ENCODE measurements at places on chromosomes 6 and 20. TPM values are rescaled to one million over a fixed set of nuclear protein-coding genes. Genes with fewer than 3 reads are reported as not detected.

Gene ULBP1
- under 0.01 TPM for total RNA-seq

DNA sequence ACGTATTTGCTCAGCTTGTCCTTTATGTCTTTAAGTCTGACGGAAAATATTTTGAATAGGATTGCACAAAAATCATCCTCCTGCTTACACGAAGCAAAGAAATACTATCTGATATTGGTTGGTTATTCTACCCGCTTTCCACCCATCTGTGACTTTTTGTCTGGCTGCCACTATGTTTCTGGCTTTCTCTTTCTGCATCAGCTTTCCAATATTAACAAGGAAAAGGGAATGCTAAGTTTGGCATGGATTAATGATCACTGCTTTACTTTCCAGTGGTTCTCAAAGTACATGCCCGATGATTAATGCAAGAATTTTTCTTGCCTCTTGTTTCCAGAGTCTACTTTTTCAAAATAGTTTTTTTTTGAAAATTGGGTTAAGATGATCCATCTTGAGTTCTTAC lies 57.0 kb downstream of the RNF144B start:
- no peak for DNase-seq

Gene SLC17A9
- total RNA-seq: 3.8 TPM

Gene ULBP2
- 1.00 TPM for total RNA-seq

Gene POU3F2
- not detected for total RNA-seq

DNA sequence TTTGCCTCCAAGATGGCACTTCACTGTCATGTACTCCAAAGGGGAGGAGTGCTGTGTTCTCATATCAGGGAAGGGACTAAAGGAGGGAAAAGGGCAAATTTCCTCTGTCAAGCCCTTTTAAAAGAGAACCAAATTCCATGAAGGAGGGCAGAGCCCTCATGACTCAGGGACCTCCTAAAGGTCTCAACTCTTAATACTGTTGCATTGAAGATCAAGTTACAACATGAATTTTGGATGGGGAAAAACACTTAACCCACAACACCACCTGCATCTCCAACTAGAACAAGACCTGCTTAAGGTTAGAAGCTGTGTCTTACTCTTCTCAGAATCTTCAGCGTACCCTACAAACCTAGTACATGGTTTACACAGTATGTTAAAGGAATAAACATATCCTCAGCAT lies 23.7 kb upstream of the FBXO30 start:
- no peak for DNase-seq

DNA sequence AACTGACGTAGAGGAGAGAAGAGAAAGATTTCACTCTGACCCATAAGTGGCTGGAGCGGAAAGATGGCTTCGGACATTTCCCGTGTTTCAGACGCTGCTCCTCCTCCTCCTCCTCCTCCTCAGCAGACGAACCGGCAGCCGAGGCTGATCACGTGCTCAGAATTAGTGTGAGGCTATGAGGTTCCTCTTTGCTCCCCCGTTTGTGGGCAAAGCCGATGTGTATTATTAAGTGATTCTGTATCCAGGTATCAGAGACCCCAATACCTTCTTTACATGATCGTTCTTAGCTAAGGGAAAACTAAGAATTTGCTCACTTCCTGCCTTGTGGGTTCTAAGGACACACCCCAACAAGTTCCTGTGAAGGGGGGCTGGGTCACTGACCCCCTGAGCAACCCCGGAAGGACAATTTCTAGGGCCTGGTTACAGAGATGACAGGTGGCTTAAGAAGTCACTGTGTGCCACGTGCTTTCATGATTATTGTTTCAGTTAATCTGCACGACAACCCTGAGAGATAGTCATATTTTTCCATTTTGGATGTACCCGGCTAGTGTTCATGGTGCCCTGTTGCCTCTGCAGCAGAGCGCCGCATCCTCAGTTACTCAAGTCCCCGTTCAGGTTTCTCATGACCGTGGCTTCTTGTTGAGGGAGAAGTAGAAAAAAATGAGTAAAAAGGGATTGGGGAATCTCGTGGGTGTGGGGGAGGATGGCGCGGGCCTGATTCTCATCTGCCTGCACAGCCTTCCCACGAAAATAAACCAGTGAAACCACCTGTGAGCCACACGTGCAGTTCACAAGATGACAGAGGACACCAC lies 671.8 kb downstream of the QKI start:
- DNase-seq: no peak

Gene SLCO4A1
- 39.9 TPM for total RNA-seq

- DNase-seq: no peak
These were observed 7.7 kb downstream of the ZNFX1 start for GRCh38 chr20:49270177-49270576.

Gene GCLC
- total RNA-seq: 60.2 TPM

- no peak for DNase-seq
These were observed 26.1 kb downstream of the TXLNB start for GRCh38 chr6:139265512-139266190.

Gene SMPDL3A
- 19.4 TPM for total RNA-seq

DNA sequence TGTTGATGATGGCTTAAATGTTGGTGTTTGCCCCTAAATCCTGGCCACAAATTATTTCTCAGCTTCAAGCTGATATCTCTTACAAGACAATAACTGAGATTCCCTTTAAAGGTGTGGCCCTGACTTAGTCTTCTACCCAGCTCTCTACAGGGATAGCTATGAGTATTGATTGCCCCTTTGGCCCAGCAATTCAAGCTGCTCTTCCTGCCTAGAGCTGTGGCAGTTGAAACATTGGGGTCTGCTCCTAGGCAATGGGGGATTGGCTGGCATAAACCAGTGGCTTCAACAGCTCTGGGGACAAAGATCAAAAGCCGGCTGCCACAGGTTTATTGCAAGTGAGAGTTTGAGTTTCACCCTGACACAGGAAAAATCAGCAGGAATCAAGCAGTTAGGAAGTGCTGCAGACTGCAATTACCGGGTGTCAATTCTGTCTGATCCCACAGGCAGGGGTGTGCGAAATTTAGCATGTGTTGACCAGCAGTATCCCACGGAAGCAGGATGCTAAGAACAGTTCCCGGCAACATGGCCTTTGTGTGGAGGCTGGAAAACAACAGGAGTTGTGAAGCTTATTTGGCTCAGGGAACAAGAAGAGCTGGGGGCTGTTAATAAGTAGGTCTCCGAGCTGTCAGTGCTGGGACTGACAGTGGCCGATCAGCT lies 66.2 kb upstream of the IYD start:
- DNase-seq: no peak

Gene LRRC73
- total RNA-seq: 3.1 TPM

DNA sequence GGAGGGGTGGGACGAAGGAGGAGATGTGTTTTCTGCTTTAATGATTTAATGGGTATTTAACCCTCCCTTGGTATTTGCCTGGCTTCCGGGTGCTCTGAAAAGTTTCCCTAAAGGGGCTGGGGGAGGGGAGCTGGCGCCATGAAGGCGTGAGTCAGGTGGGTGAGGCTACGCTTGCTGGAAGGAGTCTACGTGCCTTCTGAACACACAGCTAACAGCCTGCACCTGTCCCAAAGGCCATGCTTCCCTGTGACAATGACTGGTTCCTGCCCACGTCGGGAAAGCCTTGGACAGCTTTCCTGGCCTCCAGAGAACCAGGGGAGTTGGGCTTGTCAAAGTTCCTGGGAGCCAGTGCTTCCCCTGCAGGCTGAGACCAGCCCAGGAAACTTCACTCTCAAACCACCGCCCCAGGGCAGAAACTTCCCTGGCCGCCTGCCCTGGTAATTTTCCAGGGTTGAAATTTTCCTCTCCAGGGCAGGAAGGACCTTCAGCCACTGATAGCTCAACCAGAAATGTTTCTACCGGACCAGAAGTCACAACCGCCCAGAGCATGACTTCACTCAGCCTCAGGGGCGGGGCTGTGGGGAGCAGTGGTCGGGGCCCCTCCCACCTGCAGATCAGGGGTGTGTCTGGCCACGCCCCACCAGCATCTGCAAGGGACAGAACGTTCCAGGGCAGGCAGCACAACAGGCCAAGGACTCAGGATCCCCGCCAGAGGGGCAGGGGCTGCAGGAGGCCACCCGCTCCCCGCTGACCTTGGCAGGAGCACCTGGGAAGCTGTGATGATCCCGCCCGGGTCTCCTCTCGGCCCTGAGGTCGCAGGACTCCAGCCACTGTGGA lies 18.6 kb upstream of the SLCO4A1 start:
- DNase-seq: peak; percentile 95

GRCh38 chr20:57317316-57317788 lies 12.3 kb upstream of the SPO11 start:
- DNase-seq: no peak

Gene ASIP
- 0.54 TPM for total RNA-seq

Gene TGM3
- 0.59 TPM for total RNA-seq

Gene NKX2-2
- total RNA-seq: not detected

DNA sequence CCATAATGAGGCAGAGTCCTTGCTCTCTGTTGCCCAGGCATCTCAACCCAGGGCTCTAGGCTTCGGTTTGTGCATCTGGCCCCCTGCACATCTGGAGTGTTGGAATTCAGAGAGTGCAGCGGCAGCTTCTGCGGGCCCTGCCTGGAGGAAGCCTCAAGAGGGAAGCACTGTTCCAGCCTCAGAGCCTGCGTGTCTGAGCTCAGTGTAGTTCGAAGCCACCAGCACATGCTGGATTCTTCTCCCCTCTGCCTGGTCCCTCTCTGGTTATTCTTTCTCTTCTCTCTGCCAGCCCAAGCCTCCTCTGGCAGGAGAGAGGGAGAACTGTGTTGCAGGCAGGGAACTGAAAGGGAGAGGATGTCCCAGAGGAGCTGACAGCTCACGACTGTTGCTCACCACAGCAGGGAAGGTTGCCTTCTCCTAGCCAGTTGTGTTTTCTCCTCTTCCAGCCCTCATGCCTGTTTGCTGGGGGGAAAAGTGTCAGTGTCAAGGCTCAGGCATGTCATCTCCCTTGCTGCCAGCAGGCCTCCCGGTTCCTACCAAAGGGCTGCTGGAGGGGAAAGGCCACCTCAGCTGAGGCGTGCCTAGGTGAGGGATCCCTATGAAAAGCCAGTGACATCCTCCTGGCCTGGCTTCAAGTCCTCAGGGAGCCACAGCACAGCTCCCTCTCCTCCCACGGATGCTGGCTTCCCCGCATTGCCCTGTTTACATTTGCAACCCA lies 126.0 kb upstream of the LRFN2 start:
- no peak for DNase-seq

Gene GABRR1
- total RNA-seq: not detected

- no peak for DNase-seq
These were observed 38.3 kb downstream of the DAAM2 start for GRCh38 chr6:39830444-39830843.

Gene VIP
- total RNA-seq: 0.26 TPM

Gene PAK5
- 0.20 TPM for total RNA-seq

GRCh38 chr6:52517502-52518278 lies 59.2 kb downstream of the TRAM2 start:
- peak; percentile 70 for DNase-seq

- DNase-seq: no peak
These were observed 63.5 kb downstream of the AKAP12 start for GRCh38 chr6:151303231-151303630.

Gene PFDN4
- 78.5 TPM for total RNA-seq

Gene GSTA3
- total RNA-seq: not detected

- DNase-seq: no peak
These were observed 50.5 kb downstream of the SCAND1 start for GRCh38 chr20:35903843-35904242.

DNA sequence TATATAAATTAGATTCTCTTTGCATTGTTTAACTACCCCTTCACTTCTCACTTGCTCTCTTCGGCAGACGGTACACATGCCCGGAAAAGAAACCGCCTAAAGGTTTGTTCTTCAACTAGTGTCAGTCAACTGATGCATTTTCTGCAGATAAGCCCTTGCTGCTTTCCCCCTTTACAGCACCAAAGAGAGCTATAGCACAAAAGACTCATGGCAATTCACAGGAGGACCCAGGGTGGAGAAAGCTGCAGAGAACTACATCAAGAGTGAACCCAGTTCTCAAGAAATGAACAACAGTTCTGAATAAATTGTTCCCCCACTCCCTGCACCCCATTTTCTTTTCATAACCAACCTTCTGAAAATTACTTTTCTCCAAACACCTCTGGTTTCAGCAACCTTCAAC lies 8.9 kb downstream of the CD164 start:
- no peak for DNase-seq

Gene OSTM1
- 13.6 TPM for total RNA-seq

DNA sequence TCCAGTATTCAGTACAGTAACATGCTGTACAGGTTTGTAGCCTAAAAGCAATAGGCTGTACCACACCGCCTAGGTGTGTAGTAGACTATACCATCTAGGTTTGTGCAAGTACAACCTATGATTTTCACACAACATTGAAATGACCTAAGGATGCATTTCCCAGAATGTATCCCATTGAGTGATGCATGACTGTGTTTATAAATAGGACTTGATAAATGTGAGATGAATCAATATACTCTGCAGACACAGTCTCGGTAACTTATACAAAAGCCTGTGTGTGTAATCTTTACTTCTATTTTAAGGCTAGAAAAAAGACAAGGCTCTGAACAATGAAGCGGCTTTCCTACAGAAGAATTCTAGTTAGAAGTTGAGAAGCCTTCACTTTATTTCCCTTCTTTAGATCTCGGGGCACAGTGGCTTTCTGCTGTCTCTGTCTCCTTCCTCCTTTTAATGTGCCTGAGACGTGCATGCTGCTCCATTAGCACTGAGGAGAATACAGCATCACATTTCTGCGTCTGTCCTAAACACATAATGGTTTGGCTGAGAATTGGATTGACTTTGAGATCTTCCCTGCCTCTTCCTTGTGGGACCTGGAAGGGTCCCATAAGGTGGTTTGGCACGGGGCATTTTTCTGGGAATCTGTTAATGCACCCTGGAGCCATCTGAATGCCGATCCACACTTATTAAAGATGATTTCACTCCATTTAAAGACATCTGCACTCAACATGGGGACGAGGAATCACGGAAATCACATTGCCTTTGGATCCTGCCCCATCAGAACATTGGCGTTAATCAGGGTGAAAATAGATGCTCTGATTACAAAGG lies 112.5 kb downstream of the SCML4 start:
- DNase-seq: no peak

DNA sequence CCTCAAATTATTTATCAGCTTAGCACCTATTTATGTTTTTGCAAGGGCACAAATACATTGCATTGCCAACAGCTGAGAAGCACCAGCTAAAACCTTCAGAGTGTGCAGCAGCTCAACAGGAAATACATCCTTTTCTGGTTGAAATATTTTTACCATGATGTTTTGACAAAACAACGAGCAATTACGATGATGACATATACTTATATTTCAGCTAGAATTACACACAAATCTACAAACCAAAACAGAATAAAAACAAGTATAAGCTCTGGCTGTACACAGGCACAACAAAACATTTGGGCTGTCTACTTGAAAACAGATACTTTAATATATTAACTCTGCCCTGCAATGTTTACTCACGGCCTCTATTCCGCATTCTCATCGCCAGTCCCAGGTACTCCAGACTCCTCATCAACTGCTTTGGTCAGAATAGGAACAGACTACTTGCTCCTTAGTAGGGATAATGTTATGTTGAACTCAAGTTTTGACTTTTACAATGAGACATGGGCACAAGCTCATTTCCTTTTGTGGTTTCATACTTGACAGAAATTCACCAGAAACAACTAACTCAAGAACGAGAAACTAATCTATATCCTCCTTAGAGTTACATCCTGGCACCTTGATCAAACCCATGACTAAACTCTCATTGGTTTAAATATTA lies 377.6 kb downstream of the ESR1 start:
- no peak for DNase-seq

Gene C6orf136
- 8.8 TPM for total RNA-seq

- peak; percentile 72 for DNase-seq
These were observed 64.3 kb downstream of the EDN1 start for GRCh38 chr6:12354499-12354898.
